ENCODE measurements at places on chromosomes 11 and 22.

DNA sequence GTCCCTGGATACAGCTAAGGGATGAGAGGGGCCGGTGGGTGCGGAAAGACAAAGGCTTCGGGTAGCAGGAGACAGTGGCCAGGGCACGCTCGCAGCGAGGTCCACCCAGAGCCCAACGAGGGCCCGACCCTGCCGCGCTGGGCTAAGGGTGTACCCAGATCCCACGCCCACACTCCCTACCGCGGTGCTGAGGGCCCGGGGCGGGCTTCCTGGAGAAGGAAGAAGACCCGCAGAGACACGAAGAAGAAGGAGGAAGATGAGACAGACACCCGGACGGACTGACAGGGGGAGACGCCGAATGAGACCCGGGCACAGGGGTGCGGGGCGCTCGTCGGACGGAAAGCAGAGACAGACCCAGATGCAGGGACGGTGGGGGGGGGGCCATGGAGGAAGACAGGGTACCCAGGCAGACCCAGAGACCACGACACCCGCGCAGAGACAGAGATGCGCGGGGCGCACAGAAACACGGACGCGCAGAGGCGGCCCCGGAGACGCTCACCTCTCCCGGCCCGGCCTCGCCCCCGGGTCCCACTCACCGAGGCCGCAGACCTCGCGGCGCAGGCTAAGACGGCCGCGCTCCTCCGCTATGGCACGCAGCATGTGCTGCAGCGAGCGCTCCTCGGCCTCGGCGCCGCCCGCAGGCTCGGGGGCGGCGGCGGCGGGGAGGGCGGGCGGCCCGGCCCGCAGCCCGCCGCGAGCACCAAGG, 437 bp downstream of the KIAA0930 start:
- no peak for DNase-seq

DNA sequence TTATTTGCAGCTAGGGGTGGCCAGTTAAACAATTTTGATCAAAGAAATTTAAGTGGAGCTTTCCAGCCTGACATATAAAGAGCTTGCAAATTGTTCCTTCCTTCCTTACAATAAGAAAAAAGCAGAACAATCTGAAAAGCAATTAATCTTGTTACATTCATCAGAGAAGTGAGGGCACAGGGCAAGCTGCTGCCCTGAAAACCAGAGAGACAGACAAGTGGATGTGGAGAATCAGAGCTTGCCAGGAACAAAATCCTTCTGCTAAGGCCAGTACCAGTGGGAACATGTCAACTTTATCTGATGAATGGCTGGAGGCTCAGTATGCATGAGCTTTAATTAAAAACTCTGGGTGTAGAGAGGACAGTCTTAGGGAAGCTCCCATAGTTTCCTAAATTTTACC, 8.8 kb downstream of the CCDC179 start:
- no peak for DNase-seq

DNA sequence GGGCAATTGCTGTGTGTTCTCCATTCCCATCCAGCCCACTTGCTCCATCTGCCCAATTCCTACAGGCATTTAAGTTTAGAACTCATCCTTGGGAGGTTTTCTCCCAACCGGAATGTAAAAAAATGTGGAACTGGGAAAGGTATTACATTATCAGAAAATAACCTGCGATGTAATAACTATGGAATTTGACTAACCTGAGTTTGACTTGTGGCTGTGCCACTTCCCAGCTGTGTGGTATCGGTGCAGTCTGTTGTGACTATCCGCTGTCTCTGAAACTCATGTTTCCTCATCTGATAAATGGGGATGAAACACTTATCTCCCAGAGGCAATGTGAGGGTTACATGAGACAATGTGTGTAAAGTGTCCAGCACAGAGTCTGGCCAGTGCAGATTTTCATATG, 77.6 kb downstream of the TENM4 start:
- no peak for DNase-seq

DNA sequence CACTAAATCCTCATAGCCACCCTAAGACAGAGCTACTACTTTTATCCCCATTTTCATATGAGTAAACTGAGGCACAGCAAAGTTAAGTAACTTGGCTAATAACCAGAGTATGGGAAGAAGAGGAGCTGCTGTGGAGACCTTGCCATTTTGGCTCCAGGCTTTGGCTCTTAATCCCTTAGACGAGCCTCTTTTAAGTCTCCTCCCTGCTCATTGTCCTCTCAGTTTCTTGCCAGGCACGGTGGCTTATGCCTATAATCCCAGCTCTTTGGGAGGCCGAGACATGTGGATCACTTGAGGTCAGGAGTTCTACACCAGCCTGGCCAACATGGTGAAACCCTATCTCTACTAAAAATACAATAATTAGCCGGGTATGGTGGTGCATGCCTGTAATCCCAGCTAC, 78.6 kb downstream of the PRR5L start:
- no peak for DNase-seq

DNA sequence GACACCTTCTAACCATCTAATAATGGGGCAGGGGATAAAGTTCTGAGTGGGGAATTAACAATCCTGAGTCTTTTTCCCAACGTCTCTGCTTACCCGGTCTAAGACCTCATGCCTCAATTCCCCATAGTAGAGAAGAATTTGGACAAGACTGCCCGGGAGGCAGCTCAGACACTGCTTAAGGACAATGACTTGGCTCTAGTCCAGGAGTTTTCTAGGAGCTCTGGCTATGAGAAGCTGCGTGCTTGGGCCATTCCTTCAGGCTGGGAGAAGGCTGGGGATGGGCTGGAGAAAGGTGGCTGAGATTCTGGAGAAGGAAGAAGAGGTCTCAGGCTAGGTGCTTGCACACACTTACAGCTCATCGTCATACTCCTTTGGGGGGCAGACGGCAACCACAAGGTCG, 19.8 kb upstream of the ABCC8 start:
- DNase-seq: no peak

- DNase-seq: no peak
Observed at GRCh38 chr11:94275961-94276360, 28.4 kb upstream of the IZUMO1R start.

DNA sequence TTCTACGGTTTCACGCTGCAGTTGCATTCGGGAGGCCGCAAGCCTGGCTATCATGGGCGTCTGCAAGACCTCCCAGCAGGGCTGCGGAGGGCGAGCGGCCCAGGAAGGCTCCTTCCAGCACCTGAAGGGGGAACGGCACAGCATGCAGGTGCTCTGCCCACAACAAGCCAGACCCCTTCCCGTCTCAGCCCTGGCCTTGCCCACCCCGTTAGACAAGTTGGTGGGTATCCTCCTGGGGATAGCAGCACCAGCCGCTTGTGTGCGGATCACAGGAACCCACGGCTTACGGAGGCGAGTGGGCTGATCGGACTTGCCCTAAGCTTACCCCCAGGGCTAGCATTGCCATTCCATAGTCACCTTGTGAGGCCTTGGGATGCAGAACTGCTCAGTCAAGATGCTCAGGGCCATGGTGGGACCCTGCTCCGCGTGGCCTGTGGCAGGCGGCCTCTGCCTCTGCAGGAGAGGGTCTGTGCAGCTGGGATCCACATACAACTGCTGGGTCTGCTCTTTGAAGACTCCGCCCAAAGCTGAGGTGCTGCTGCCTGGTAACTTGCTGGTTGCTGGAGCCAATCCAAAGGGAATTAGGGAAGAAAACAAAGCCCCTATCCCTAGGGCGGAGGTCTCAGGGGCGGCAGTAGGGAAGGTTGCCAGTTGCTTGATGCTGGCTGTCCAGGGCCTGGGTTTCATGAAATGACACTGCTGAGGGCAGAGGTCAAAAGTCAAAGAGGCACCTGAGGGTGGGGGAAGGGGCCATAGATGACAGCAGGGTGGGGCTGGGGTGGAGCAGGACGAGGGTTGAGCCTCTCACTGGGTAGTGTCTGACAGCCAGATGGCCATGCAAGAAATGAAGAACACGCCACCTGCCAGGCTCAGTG, 1.4 kb upstream of the OSBPL5 start:
- no peak for DNase-seq

DNA sequence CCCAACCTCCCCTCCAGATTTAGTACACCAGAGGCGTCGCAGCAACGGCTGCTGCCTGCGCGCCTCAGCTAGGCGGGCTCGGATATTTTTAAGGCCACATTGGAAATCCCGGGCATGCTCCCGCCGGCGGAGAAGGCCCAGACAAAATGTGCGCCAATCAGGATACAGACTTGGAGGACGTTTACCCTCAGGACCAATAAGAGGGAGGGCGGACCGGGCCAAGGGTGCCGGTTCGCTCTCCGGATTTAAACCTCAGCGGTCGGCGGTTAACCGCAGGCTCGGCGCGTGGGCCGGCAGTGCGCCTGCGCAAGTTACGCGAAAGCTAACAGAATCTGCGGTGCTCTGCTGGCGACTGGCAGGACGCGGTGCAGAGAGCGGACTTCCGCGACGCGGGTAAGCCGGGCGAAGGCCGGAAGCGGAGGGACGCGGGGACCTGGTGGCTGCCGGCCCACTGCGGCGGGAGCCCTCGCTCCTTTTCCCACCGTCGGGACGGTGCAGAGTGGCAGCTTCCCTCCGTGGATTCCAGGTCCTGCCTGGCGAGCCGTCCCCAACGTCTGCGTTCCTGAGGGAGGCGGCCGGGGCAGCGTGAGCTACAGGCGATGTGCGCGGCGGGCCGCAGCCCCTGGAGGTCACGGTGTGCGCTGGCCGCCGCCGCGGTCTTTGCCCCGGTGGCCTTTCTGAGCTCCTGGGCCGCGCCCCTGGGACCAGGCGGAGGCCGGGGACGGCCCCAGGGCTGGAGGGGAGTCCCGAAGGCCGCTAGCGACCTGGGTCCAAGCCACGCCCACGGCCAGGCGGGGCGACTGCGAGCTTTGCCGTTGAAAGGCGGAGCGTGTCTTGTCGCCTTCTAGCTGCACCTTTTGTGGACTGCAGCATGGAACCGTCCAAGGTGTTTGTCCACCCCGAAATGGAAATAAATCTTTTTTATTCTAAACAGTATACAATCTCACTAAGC, at the start of gene HYLS1:
Gene HYLS1, plus strand, starts transcription at position 296 of the 952 bp plus-strand sequence. CDS start 11,701 bp downstream, outside the sequence.
- DNase-seq: peak; percentile 98

DNA sequence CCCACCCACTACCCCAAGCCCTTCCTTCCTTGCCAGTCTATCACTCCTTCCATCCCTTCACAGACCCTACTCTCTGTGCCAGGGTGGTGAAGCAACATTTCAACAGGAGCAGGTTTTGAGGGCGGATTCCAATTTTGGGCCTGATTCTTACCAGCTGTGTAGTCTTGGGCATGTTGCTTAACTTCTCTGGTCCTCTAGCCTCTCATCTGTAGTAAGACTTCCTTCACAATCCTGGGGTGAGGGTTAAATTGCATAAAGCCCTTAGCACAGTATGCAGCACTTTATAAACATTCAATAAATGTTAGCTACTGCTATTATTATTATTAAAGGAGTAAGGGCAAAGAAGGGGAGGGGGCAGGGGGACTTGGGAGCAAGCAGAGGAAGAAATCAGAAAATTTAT, 5.0 kb upstream of the RNF185 start:
- DNase-seq: no peak

DNA sequence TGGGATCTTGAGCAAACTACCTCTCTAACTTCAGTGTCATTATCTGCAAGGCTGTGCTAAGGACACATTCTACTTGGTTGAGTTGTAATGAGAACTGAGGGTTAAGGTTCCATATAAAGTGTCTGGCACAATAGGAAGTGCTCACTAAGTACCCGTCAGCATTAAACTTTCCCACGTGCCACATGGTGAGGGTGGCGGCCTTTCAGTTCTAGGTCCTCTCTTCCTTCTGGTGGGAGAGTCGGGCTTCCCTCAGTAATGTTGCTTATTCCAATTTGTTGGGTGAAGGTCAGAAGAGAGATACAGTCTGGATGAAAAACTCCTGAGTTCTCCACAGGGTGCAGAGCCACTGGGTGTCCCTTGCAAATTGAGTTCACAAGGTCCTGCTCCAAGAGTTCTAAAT, 4.6 kb upstream of the CD6 start:
- no peak for DNase-seq

DNA sequence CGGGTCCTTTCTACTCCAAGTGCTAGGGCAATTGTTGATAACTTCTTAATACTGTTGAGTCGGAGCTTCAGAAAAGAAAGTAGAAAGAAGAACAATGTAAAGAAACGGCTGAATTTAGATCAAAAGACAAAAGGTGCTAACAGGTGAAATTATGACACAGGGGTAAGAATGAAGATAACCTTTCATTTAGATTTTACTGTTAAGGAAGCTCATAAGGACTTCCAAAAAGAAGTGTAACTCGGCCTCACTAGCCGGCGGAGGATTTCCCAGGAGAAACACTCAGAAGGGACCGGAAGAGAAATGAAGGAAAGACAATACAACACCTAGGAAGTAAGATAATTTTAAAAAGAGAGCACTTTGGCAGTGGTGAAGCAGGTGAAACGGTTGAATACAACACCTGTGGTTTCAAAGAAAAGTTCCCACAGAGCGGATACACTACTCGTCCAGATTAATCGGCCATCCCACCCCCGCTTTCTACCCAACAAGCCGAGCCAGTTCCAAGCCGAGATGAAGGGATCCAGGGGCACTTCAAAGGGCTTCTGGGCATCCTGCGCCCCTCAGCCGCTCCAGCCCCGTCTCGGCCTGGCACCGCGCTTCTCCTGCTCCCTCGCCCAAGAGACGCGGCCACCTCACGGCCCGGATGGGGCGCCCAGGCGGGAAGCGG, 737 bp downstream of the PPP2R1B start:
- peak; percentile 29 for DNase-seq

- DNase-seq: peak; percentile 77
Observed at GRCh38 chr11:63663809-63664208, 7.4 kb downstream of the ATL3 start.

- DNase-seq: no peak
Observed at GRCh38 chr11:129605815-129606214, 209.8 kb upstream of the TMEM45B start.

- no peak for DNase-seq
Observed at GRCh38 chr11:70539360-70540095, 141.2 kb downstream of the CTTN start.

DNA sequence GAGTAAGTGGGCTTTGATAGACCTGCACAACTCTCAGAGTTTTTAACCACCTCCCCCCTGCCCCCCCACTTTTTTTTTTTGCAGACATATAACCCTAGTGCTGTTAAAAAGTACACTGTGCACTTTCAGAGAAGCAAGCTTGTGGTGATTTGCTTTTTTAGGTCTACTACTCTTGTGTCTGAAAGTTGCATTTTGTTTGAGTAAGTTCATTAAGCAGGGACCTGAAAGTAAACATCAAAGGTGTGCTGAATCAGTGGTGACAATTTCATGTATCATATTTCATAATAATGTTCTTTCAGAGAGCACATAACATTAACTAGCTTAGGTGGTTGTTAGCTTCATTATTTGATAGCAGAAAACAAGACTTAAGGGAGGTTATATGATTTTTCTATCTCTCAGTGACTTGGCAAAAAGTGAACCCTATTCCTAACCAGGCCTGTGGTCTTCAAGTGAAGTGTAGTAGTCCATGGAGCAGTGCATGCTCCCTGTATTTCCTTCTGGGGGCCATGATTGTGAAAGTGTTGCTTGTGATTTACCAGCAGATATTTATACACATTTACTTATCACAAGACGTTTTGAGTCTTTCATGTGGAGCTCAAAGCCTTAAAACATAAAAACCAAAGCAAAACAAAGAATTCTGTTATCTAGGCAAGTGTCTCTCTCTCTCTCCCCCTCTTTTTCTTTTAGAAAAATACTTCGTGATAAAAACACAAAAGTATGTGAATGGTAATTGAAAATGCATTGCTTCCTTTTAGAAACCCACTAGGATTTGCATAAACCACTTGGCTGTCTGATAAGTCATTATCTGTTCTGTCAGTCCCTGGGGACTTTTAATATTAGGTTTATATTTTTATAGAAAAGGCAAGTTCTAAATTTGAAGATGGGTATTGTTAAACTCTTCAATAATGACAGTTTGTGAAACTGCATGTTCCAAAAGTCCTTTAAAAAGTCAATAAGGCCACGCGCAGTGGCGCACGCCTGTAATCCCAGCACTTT, 7.5 kb upstream of the RAG2 start:
- DNase-seq: no peak
